Vein endothelial cell (primary cell): ENCODE measurements at places on chromosomes 13 and 19. TPM values are rescaled to one million over a fixed set of nuclear protein-coding genes. Genes with fewer than 3 reads are reported as not detected.

The AP2S1 gene
- 177 and 192 TPM in 2 replicates for total RNA-seq

The CTU1 gene
- 5.6 and 6.9 TPM in 2 replicates for total RNA-seq

The CCDC106 gene
- 9.4 and 14.0 TPM in 2 replicates for total RNA-seq

The SIGLEC11 gene
- total RNA-seq = not detected in 2 replicates

The MAST1 gene
- 0.29 and 0.33 TPM in 2 replicates for total RNA-seq

The ZNF813 gene
- 2.6 and 3.8 TPM in 2 replicates for total RNA-seq

The TMEM150B gene
- not detected in 2 replicates for total RNA-seq

The SPPL2B gene
- total RNA-seq = 26.3 and 31.4 TPM in 2 replicates

The ZNF536 gene
- not detected in 2 replicates for total RNA-seq

The PSG2 gene
- not detected in 2 replicates for total RNA-seq

The SIAH3 gene
- not detected in 2 replicates for total RNA-seq

The RASA3 gene
- 58.3 and 60.1 TPM in 2 replicates for total RNA-seq

The BEST2 gene
- not detected in 2 replicates for total RNA-seq

The PEAK3 gene
- not detected in 2 replicates for total RNA-seq

The CALR3 gene
- total RNA-seq = not detected in 2 replicates

The NCAN gene
- not detected in 2 replicates for total RNA-seq

The ZNF582 gene
- total RNA-seq = 2.2 and 2.3 TPM in 2 replicates
